ENCODE measurements at places on chromosomes 7 and 10. TPM values are rescaled to one million over a fixed set of nuclear protein-coding genes. Genes with fewer than 3 reads are reported as not detected.

GRCh38 chr7:127844165-127844564, 187.1 kb downstream of the LRRC4 start:
- H3K4me3 ChIP-seq = no peak overlapping the region
- DNase-seq = no peak

DNA sequence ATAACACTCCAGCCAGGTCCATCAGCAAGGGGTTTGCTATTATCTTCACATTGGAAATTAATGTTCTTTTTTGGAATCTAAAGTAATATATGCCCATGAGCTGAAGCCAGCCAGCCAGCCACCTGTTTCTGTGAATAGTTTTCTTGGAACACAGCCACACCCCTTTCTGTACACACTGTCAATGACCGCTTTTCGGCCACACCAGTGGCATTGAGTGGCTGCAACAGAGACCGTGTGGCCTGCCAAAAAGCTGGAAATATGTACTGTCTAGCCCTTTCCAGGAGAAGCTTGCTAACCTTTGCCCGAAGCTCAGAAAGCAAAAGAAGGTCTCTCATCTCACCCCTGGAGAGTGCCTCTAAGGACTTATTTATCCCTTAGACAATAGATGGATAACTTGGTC, 98.5 kb upstream of the NPS start:
- DNase-seq = no peak
- no peaks in the 10 kb centered on the region for H3K4me1 ChIP-seq
- no peak overlapping the region for H3K4me3 ChIP-seq
- no peaks in the 10 kb centered on the region for H3K27me3 ChIP-seq

DNA sequence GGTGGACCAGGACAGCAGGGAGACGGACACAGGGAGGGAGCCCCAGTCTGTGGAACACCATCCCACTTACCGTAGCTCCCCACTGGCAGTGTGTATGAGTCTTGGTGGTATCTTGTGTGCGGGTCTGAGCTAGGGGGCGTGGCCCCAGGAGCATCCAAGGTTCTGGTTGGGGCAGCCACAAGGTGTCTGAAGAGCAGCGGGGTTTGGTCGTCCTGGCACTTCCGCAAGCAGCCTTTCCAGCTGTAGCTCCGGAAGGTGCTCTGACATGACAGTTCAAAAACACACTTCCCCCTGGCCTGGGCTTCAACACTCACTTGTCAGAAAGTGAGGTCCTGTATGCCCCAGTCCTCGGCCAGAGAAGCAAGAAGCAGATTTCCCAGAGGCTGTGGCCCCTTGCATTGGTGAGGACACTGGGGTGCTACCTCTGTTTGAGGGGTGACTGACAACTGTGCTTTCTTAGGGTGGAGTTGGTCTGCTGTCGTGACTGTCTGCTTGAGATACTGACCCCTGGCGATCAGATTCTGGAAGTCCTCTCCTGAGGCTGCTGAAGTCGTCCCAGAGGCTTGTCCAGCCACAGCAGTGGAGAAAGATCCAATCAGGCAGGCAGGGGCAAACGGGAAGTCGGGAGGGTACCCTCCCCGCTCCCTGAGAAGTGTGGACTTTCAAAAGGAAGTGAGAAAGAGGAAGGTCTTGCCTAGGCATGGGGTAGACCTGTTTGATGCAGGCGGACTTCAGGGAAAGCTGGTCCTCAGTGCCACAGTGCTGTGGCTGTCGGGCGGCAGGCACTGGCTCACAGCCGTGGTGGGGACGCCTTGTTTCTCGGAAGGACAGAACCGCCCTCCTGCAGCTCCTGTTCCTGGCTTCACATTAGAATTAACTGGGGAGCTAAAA, 51.4 kb upstream of the PFKFB3 start:
- peaks cover 3% of the 10 kb centered on the region for H3K27me3 ChIP-seq

- peaks cover 58% of the 10 kb centered on the region for H3K4me1 ChIP-seq
- no peaks in the 10 kb centered on the region for H3K27me3 ChIP-seq
- peaks cover 15% of the 10 kb centered on the region for H3K36me3 ChIP-seq
- no peak for DNase-seq
- peak overlapping the region; percentile 81 for H3K27ac ChIP-seq
Observed at GRCh38 chr7:66748791-66749190, 8.3 kb downstream of the RABGEF1 start.

H2BK1 gene
- total RNA-seq = not detected

Data from HFFc6 (cell line).